CD4-positive, alpha-beta T cell treated with Interleukin-12 subunit alpha and Interleukin-12 subunit beta, for 1 hour (primary cell): ENCODE measurements at places on chromosomes 7 and 10.

DNA sequence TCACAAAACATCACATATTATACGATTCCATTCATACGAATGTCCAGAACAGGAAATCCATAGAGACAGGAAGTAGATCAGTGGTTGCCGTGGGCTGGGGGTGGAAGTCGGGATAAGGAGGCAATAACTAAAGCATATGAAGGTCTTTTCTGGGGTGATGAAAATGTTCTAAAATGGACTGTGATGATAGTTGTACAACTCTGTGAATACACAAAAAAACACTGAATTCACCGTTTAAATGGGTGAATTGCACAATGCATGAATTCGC lies 3.2 kb upstream of the INSIG1 start:
- DNase-seq = no peak

GRCh38 chr10:35448687-35449662 lies 112.7 kb downstream of the CCNY start:
- DNase-seq = no peak

- DNase-seq = no peak
Measured at GRCh38 chr7:46848944-46849343, 733.0 kb downstream of the TNS3 start.

DNA sequence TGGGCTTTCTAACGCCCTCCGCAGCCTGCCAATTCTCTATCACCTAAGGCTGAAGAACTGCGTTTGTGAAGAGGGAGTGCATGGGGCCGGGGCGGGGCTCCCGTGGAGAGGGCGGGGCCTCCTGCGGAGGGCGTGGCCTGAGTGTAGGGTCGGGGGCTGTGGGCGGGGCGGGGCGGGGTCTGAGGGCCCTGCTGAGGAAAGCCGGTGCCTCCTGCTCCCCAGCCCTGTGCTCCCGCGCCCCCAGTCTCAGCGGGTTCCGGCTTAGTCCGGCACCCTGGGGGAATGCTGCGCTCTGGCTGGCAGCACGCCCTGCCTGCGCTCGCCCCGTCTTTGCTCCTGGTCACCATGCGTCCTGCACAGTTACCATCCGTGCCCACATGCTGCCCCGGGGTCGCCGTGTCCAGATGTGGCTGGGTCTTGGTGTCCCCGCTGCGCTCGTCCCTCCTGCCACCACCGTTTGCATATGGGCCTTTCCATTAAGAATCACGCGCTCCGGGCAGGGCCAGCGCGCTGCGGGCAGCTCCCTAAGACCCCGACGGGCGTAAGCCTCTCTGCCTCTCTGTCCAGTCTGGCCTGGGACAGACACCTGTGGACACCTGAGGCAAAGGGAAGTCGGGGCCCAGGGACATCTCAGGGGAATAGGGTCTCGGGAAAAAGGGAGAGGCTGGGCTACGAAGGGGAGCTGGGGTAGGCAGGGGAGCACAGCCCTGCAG lies 144.0 kb upstream of the RET start:
- peak; percentile 48 for DNase-seq

- no peak for DNase-seq
Measured at GRCh38 chr7:50832744-50833143, 50.0 kb upstream of the GRB10 start.

DNA sequence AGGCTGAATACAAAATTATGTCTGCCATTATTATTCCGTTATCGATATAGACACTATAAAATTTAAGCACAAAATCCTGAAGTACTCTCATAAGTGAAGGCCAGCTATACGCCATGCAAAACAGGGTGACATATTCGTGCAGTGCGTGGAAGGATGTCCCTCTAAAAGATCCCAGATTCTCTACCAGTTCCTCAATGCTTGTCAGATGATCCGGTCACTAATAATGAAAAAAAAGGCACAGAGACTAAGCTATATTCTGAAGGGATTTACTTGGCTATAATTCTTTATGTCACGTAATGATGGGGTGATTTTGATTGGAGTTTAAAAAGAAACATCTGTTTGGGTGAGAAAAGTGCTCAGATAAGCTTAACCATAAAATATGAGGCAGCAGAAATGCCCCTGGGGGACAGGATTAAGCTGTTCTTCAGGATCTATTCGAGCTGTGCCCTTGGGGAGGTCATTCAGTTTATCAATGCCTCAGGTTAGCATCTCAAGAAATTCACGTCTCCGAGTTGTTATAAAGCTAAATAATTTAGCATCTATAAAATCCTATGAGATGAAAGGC lies 229.7 kb upstream of the PITRM1 start:
- no peak for DNase-seq

DNA sequence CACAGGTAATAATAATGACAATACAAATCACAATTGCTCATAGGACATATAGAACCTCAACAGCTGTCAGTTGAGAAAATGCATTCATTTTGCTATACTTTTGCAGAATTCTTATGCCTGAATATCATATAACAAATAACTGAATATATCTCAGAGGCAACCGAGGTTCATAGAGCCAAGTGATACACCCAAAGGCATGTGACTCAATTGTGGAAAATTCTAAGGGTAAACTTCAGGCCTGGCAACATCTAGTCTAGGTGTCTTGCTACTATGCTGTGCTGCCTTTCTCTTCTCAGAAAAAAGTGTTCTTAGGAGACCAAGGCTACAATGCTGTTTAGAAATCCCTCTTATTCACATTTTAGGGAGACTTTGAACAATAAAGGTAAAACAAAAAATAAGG lies 270.7 kb downstream of the BAMBI start:
- no peak for DNase-seq

GRCh38 chr7:140653319-140654108 lies 12.9 kb upstream of the DENND2A start:
- peak; percentile 58 for DNase-seq

GRCh38 chr10:3955955-3956617 lies 171.1 kb upstream of the KLF6 start:
- no peak for DNase-seq

DNA sequence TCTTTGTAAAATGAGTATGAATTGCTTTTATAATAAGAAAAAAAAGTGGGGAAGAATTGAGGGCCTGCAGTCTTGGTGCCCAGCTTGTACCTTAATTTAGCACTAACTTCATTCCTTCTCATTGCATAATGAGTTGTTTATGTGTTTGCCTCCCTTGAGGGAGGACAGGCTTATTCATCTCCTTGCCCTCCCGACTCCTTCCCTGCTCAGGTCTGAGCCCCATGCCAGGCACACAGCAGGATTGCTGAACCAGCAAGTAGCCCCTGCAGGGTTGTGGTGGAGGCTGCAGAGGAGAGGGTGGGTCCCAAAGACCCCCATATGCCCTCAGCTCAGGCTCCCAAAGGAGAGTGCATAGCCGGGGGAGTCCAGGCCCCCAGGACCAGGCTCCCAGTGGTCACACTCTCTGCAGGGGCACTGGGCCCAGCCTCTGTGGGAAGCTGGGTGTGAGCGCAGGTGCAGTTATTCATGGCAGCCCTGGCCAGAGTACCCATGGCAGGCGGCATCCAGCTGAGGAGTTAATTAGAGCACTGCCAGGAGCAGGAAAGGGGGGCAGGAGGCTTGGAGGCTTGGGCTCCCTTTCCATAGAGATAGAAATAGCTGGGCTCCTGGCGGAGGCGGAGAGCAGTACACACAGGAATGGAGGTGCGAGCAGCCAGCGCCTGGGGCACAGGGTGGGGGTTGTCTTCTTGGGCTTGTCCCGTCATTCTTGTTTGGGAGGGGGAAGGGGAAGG lies 28.2 kb upstream of the GOLGA7B start:
- DNase-seq = no peak

GRCh38 chr7:17299483-17299991 lies 1.1 kb downstream of the AHR start:
- peak; percentile 47 for DNase-seq

GRCh38 chr7:80480566-80480965 lies 31.3 kb downstream of the GNAT3 start:
- no peak for DNase-seq

GRCh38 chr10:45379891-45380540 lies 6.0 kb downstream of the ALOX5 start:
- DNase-seq = no peak

- DNase-seq = no peak
Measured at GRCh38 chr7:109092268-109092667, 522.6 kb downstream of the DNAJB9 start.

DNA sequence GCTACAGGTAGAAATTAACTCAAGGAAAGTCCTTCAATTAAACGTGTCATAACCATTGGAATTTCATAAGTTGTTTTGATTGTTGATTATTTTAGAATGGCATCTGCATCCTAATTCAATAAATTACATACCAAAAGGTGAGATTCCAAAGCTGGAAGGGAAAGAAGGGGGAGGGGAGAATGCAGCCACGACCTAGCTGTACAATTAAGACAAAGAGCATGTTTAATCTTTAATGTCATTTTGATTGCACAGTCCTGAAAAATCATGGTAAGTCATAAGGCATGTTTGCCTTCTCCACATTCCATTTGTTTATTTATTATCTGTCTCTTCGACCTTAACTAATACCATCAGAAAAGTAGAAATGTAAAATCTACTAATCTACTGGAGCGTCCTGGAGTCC lies 358.1 kb downstream of the FRMD4A start:
- no peak for DNase-seq

GRCh38 chr7:158735935-158736334 lies 31.3 kb upstream of the NCAPG2 start:
- no peak for DNase-seq

DNA sequence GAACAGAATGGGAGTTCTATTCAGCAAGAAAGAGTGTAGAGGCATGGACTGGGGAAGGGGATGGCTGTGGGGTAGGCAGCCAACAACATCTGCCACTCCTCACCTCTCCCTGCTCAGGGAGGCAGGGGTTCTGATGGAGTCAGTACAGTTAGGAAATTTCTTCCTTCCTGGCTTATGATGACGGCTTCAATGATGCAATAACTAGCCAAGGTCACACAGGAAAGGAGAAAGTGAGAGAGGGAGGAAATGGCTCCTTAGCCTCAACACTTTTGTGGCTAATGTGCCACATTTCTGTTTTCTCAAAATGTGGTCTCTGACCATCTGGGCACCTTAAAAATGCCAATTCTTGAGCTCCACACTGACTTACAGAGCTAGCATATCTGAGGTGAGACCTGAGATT lies 79.3 kb upstream of the PDZD8 start:
- no peak for DNase-seq

GRCh38 chr7:113963356-113963755 lies 44.5 kb upstream of the PPP1R3A start:
- DNase-seq = no peak

GRCh38 chr7:47625861-47626715 lies 44.2 kb upstream of the TNS3 start:
- DNase-seq = no peak

- DNase-seq = no peak
Measured at GRCh38 chr10:86316990-86317389, 49.6 kb downstream of the GRID1 start.

GRCh38 chr7:158563911-158564662 lies 23.5 kb downstream of the PTPRN2 start:
- no peak for DNase-seq

DNA sequence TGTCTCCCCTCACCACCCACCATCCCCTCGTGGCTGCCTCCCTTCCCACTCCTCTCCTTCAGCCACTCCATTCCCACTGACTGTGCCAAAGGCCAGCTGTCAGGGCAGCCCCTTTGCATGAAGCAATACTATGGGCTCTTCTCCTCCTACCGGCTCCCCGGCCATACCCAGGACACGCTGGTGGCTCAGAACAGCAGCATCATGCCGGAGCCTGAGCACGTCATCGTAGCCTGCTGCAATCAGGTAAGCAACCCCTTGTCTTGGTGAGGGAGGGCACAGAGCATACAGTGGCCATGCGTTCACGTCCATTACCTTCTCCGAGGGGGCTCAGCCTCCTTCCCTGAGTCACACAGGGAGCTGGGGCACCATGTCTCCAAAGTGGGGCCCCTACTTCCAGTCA lies 11.6 kb downstream of the CHAT start:
- DNase-seq = no peak

DNA sequence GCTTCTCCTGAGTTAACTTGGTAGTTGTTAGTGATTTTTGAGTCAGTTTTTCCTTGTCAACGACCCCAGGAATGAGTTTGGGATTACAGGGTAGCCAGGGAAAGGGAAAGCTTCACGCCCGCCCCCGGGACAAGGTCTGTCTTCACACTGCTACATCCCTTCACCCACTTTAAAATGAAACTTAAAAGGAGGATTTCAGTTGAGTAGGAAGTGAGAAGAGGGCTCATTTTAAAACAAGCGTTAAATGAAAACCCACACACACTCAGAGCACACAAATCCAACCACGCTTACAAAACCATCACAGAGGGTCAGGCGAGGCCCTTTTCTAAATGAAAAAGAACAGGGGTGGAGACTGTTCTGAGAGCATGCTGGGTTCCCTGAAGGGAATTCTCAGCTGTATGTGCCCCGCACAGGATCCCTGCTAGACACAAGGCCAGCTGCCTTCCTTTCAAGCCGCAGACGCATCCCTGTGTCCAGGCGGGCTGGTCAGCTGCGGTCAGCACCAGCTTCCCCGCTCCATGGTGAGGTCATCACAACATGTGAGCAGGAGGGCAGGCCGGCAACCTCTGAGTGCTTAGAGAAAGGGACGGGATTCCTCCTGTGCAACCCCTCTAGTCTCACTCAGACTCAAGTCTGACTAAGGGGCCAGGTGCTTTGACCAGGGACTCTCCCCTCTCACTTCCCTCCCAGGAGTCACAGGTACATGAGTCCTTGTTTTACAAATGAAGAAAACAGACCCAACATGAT lies 111.8 kb downstream of the EGFR start:
- no peak for DNase-seq

DNA sequence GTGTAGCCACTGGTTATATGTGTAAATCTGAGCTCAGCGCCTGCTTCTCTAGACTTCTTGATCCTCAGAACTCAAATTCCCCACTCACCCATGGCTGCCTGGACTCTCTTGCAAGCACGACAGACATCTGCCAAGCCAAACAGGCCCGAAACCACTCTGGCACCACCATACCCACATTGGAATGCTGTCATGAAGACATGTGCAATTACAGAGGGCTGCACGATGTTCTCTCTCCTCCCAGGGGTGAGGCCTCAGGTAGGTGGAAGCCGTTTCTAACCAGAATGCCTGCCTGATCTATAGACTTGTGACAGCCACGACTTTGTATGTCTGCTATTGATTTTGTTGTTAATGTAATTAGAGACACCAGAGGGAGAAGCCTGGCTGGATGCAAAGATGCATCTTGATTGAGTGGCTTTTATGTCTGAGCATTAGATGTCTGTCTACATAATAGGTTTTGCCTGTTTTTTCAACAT lies 4.0 kb downstream of the BAMBI start:
- DNase-seq = no peak
